ENCODE measurements at places on chromosomes 3 and 15. TPM values are rescaled to one million over a fixed set of nuclear protein-coding genes. Genes with fewer than 3 reads are reported as not detected.

- DNase-seq: peak; percentile 89
Observed at GRCh38 chr3:38805765-38806386, 10.1 kb downstream of the SCN10A start.

RFTN1 gene
- 28.8 TPM for polyA plus RNA-seq

DNA sequence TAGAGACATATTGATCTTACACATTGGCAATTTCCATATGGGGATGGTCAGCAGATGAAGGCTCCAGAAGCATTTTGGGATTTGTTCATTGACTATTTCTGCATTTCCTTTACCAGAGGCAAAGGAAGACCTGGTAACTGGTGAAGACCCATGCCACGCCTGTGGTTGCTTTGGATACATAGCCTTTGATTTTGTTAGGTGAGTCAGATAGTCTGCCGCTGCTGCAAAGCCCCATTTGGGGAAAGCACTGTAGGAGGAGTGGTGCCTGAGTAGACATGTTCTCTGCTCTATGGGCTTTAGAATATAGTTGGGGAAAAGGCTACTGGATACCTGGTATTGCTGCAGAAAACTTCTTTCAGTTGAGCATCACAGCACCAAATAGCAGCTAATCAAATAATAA, 56.8 kb downstream of the TFG start:
- no peak for DNase-seq

GRCh38 chr3:59374818-59375211, 325.0 kb upstream of the CFAP20DC start:
- no peak for DNase-seq

GOLGA8J gene
- 2.9 TPM for polyA plus RNA-seq

NT5DC2 gene
- 159 TPM for polyA plus RNA-seq

DNA sequence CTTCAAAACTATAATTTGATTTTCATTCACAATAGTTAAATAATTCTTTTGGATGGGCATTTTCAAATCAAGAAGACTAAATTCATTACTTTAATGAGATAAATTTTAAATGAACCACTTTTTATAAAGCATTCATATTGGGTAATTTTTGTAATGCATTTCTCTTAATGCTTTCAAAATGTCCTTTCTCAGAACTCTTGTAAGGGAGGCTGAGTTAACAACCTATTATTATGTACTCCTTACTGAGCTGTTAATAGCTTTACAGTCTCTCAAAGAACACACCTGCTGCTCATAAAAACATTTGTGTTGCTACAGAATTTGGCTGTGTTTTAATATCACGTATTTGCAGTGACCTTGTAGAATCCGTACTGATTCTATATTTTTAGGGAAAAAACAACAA, 334.0 kb upstream of the ARL6 start:
- no peak for DNase-seq

DNA sequence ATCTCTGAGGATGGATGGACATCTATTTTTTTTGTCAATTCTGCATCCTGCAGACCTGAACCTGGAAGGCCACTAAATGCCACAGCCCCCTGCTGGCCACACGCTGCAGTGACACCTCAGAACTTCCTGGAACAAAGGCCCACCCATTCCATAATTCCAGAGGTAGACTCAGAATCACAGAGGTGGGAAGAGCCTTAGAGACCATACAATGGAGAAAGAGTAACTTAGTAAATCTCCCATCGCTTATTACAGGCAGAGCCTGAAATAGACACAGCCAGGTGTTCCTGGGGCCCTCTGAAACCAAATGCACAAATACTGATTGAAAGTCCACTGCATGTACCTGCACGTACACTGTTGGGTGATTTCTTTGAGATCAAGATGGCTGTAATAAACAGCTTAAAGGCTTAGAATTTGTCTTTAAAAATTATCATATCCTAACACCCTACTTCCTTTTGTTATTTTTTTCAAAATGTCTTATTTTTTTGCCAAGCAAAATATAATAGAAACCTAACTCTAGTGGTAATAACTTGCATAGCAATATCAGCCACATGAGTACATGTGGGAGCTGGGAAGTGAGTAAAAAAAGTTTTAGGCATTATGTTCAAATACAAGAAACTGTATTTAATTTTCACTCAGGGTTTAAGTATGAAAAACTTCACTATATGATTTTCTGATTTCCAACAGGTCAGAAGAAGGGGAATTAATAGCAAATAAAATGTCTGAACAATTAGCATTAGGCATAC, 62.7 kb downstream of the EOMES start:
- peak; percentile 20 for DNase-seq

LRRIQ4 gene
- 0.12 TPM for polyA plus RNA-seq

EOMES gene
- polyA plus RNA-seq: 0.10 TPM

PLSCR5 gene
- polyA plus RNA-seq: not detected

DNA sequence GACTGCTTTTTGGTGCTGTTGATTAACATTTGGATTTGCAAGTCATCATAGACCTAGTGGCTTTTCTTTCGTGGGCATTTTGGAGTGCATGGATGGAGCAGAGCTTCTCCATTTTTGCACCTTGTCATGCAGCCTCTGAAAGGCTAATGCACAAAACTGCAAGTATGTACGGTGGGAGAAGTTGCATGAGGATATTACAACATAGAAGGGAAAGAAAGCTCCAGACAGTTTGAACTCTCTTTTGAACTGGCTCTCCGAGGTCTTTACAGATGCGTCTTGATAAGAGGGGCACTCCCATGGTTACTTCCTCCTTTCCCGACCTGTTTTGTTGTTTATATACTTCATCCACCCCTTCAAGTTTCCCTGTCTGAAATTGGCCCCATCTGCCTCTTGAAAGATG, 147.1 kb upstream of the GBE1 start:
- no peak for DNase-seq

DNA sequence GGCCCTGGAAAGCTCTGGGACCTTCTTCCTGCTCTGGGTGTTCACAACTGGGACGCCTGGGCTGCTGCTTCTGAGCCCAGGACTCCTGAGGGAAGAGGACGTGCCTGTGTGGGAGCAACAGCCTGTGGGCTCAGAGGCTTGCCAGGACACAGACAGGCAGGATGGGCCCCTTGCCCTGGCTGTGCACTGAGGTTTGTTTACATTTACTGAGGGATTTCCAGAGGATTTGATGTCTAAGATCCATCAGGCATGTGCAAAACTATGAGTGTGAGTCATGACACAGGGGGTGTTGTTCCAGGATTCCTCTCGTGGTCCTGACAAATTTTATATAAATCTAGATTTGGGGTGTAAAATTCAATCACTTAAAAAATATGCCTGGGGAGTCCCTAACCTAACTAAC, 10.6 kb downstream of the CCR9 start:
- no peak for DNase-seq

GRCh38 chr3:141537856-141538255, 51.0 kb downstream of the RASA2 start:
- no peak for DNase-seq

GRCh38 chr15:80136854-80137253, 15.9 kb upstream of the FAH start:
- no peak for DNase-seq

All from left kidney (tissue), 8 donors.